ENCODE measurements at places on chromosomes 11 and 22.

DNA sequence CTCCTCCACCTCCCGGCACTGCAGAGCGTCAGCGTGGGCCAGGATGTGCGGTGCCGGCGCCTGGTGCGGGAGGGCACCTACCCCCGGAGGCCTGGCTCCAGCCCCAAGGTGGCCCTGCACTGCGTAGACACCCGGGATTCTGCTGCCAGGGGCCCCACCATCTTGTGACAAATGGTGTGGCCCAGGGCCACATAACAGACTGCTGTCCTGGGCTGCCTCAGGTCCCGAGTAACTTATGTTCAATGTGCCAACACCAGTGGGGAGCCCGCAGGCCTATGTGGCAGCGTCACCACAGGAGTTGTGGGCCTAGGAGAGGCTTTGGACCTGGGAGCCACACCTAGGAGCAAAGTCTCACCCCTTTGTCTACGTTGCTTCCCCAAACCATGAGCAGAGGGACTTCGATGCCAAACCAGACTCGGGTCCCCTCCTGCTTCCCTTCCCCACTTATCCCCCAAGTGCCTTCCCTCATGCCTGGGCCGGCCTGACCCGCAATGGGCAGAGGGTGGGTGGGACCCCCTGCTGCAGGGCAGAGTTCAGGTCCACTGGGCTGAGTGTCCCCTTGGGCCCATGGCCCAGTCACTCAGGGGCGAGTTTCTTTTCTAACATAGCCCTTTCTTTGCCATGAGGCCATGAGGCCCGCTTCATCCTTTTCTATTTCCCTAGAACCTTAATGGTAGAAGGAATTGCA is 13.5 kb downstream of the TSKU start:
- DNase-seq = no peak

DNA sequence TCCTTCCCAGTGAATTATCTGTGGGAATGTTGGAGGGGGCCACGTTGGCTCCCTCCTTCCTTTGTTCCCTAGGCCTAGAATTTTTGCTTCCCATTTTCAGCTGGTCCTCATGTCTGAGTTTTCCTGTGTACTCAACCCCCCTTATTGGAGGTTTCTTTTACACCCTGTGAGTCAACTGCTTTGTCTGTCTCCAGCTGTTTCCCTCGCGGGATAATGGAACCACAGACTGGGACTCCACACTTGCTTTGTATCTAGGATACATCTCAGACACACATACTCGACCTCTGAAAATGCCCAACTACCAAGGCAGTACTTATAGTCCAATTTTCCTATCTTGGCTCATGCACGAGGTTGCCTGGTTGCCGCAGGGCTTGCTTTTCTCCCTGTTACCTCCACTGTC is 352.7 kb upstream of the MPPED2 start:
- no peak for DNase-seq

- no peak for DNase-seq
Measured at GRCh38 chr11:19499026-19499669, 213.5 kb upstream of the NAV2 start.

GRCh38 chr11:104275992-104276391 is 112.0 kb upstream of the PDGFD start:
- DNase-seq = no peak

DNA sequence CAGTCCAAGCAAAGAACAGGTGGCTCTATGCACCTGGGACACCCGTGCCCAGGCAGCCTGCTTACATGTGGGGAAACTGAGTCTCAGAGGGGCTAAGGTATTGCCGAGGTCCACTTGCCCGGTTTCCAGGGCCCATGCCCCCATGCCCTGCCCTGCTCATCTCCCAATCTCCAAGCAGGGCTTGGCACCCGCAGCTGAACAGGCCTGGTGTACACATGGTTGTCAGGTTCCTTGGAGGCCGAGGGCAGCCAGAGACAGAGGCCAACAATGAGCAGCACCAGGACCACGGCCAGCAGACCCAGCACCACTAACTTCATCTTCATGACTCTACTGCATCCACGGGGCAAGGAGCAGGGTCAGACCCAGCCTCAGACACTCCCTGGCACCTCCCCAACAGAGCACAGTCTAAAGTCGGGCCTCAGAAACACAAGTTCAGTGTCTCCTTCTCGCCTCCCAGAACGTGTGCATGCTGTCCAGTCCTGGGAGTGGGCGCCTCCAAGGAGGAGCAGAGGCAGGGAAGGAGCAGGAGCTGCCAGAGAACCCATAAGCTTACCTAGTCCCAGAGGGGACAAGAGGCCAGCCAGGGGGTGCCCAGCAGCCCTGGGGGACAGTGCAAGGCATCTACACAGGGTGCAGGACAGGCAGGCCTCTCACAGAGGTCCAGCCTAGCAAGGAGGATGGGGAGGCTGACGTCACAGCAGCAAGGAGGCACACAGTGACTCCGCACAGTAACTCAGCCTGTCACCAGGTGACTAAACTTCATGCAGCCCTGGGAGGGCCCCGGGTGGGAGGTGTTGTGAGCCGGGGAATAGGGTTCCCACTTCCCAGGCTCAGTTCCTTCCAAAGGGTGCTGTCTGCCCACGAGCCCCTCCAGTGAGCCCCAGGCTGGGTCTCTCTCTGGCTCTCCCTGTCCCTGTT is 20.2 kb upstream of the RGL4 start:
- DNase-seq = no peak

DNA sequence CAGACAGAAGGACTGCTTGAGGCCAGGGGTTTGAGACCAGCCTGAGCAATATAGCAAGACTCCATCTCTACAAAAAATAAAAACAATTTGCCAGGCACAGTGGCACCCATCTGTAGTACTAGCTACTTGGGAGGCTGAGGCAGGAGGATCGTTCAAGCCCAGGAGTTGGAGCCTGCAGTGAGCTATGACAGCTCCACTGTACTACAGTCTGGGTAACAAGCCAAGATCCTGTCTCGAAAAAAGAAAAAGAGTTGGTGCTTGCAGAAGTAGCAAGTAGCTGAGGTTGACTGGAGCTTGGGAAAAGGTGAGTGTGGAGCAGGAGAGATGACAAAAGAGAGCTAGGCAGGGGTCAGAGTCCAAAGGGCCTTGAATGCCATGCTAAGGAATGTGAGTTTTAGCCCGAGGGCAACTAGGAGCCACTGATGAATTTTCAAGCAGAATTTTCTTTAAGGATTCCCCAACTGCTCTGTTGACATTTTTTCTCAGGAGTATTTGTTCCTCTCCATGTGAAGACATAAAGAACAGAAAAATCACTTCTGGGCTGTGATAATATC is 3.1 kb downstream of the AP1B1 start:
- DNase-seq = no peak

- DNase-seq = no peak
Measured at GRCh38 chr11:841981-842369, 354 bp downstream of the POLR2L start.

DNA sequence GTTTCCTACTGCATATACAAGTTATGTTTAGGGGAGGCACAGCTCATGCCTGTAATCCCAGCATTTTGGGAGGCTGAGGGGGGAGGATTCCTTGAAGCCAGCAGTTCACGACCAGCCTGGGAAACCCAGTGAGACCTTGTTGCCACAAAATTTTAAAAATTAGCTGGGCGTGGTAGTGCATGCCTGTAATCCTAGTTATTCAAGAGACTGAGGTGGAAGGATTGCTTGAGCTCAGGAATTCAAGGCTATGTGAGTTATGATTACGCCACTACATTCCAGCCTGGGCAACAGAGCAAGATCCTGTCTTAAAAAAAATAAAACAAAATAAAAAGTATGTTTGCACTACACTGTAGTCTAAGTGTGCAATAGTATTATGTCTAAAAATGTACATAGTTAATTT is 108.8 kb upstream of the TEAD1 start:
- DNase-seq = no peak

GRCh38 chr11:33558097-33558496 is 142.5 kb downstream of the C11orf91 start:
- DNase-seq = no peak

DNA sequence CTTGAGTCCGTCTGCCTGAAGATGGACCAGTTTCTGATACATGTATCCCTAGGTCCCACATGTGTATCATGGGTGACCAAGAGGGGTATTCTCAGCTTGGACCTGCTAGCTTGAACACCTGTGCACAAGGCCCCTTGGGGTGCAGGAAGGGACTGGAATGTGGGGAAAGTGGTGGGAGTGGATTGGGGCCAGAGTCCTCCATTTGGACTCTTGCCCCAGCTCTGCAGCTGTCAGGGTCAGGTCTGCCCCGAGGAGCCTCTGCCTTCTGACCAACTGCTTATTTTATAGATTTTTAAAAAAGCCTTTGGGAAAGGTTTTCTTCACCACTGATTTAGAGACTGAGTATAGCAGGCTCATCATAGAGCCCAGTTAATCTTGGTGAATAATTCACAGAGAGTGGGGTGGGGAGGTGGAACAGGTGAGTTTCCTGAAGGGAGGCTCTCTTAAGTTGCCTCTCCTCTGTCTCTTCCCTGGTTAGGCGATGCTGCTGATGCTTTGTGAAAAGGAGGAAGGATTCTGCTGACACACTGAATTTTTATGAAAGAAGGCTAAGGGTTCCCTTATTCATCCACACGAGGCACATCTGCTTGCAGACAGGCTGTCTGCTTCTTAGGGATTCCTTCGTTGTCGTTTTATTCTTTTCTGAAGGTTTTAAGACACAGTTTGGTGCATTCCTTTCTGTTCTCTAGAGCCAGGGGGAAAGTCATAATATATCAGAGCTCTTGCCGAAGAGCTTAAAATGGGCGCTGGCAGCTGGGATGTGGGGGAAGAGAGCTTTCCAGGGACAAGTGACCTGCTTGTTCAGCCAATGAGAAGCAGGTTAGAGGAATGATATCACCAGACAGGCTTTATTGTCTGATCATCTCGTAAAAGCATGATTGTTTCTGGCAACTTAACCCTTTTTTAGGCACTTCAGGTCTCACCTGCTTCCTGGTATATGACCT is 19.9 kb downstream of the TRIM44 start:
- peak; percentile 79 for DNase-seq

GRCh38 chr22:40533712-40534378 is 102.7 kb downstream of the MRTFA start:
- peak; percentile 50 for DNase-seq

GRCh38 chr11:3808861-3809623 is 682 bp downstream of the PGAP2 start:
- peak; percentile 36 for DNase-seq

DNA sequence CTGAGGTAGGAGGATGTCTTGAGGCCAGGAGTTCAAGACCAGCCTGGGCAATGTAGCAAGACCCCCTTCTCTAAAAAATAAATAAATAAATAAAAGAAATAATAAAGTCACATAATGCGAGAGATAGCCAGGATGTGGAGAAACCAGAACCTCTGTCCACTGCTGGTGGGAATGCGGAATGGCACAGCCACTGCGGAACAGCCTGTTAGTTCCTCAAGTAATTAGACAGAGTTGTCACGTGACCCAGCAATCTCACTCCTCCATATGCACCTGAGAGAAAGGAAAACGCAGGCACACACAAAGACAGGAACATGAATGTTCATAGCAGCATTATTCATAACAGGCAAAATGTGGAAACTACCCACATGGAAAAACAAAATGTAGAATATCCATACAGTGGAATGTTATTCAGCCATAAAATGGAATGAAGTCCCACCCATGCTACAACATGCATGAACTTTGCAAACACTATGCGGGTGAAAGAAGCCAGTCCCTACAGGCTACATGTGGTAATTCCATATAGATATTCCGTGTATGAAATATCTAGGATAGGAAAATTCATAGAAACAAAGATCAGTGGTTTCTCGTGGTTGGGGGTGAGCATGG is 27.4 kb downstream of the LIF start:
- no peak for DNase-seq

DNA sequence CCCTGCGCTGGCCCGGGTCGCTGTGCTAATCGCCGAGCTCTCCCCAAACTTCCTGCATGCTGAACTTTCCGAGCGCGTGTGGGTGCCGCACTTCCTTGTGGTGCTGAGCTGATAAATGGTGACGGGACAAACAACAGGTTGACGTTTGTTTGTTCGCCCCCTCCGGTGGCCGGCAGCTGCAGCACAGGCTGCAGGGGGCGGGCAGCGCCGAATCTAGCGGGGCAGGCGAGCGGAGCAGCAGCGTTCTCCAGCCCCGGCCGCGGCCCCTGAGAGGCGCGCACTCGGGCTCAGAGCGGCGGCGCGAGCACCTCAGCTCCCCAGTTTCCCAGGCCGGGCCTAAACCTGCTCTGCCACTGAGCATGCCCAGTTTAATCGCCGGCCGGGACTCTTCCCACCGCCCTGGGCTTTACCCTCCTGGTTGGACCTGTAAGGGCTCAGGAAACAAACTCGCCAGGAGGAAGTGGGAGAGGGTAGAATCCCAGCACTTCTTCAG is at the start of gene PDGFD:
Gene PDGFD (minus strand): TSS at position 120 of the 493 bp plus-strand sequence.
- DNase-seq = peak; percentile 56

- no peak for DNase-seq
Measured at GRCh38 chr11:45167283-45167682, 20.8 kb downstream of the PRDM11 start.

DNA sequence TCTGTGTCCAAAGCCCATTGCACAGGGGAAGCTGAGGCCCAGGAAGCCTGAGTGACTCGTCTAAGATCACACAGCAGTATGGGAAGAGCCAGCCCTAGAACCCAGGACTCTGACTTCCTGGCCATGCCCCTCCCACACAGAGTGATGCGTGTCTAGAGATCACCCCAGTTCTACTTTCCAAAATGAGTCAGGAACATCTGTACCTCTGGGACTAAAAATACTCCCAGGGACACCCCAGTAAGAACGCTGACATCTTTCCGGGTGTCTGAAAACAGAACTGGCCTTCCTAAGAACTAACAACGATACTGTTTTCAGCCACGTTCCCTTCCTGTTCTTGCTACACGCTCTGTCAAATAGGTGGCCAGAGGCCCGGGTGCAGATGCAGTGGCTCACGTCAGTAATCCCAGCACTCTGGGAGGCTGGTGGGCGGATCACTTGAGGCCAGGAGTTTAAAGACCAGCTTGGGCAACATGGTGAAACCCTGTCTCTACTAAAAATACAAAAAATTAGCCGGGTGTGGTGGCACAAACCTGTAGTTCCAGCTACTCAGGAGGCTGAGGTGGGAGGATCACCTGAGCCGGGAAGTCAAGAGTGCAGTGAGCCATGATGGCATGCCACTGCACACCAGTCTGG is 21.7 kb upstream of the PDGFB start:
- no peak for DNase-seq

GRCh38 chr11:93983542-93984195 is 37.5 kb upstream of the HEPHL1 start:
- DNase-seq = no peak
